ENCODE measurements at places on chromosomes 3 and 15.

- no peak for DNase-seq
These were observed 264.6 kb upstream of the TLE3 start for GRCh38 chr15:70362350-70362749.

DNA sequence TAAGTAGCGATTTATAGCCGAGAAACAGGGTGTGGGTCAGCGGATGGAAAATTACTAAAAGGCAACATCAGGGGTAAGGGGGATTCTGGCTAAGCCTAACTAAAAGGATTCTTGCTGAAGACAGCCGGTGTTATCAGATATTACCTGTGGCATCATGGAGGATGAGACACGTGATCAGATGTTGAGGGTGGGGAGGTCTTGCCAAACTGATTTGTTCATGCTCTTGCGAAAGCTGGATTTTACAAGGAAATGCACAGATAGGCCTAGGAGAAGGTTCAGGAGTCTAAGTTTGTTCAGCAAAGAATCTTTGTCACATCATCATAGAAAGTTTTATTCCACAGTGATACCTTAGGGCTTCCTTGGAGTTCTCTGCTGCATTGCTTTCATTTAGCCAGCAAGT lies 396.8 kb upstream of the TBL1XR1 start:
- no peak for DNase-seq

GRCh38 chr15:93076875-93077274 lies 12.1 kb downstream of the RGMA start:
- DNase-seq: no peak

GRCh38 chr3:4290272-4290893 lies 12.8 kb upstream of the SETMAR start:
- peak; percentile 42 for DNase-seq

DNA sequence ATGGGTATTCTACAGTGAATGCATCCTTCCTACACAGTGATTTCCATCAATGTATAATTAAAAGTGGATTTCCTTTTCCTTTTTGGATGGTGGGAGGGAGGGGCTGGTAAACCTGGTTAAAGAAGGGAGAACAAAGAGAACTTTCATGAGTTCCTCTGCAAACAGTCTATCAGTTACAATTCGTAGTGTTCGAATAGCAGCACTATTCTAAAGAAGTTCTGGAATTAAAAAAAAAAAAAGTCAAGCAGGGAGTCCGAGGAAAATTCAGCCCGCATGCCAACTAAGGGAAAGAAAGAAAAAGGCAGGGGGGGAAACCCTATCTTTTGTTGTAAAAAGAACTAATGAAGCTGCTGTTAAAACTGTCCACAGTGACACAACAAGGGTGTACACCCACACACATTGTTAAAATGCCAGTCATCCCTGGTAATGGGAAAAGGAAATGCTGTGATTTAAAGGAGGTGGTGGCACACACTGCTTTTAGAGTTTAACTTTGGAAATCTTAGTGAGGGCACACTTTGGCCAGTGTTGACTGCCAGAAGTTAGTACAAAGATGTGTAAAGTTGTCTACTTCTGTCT lies 521.2 kb downstream of the ZIC1 start:
- no peak for DNase-seq
